ENCODE measurements at places on chromosomes 7 and 10. TPM values are rescaled to one million over a fixed set of nuclear protein-coding genes. Genes with fewer than 3 reads are reported as not detected.

The AASS gene
- total RNA-seq: 30.3 TPM

The ZPBP gene
- total RNA-seq: not detected

The AGAP5 gene
- total RNA-seq: 4.1 TPM

The PLAC9 gene
- total RNA-seq: 15.5 TPM

The STAM gene
- total RNA-seq: 28.4 TPM

The DOCK1 gene
- total RNA-seq: 86.0 TPM

The ABCB1 gene
- total RNA-seq: 10.5 TPM

The TSC22D4 gene
- 35.6 TPM for total RNA-seq

The OR6B1 gene
- not detected for total RNA-seq

The SKIDA1 gene
- total RNA-seq: 0.99 TPM

The ADRA2A gene
- not detected for total RNA-seq

The HSPA12A gene
- total RNA-seq: 9.0 TPM

The FRAT2 gene
- 5.8 TPM for total RNA-seq

The PALS2 gene
- total RNA-seq: 27.6 TPM

The SLIT1 gene
- under 0.01 TPM for total RNA-seq

The AMZ1 gene
- total RNA-seq: 1.3 TPM

The SCIN gene
- under 0.01 TPM for total RNA-seq

The CAMK2B gene
- total RNA-seq: 0.15 TPM

The CALHM3 gene
- not detected for total RNA-seq

The BAZ1B gene
- total RNA-seq: 50.4 TPM

The WNT8B gene
- not detected for total RNA-seq

The SFRP4 gene
- total RNA-seq: 1.7 TPM

The SFRP5 gene
- total RNA-seq: not detected

The NKX1-2 gene
- under 0.01 TPM for total RNA-seq

The CYP26C1 gene
- not detected for total RNA-seq

The CFAP43 gene
- total RNA-seq: 0.15 TPM

The UTF1 gene
- total RNA-seq: not detected

The FEZF1 gene
- total RNA-seq: not detected

The UCMA gene
- total RNA-seq: not detected

The CPVL gene
- total RNA-seq: 0.66 TPM

The UBE2D4 gene
- 8.0 TPM for total RNA-seq

The VSTM4 gene
- total RNA-seq: 8.7 TPM

The CPA2 gene
- not detected for total RNA-seq

The CRPPA gene
- 1.2 TPM for total RNA-seq

The EBF3 gene
- total RNA-seq: 16.5 TPM

The HOXA10 gene
- 0.15 TPM for total RNA-seq

The CBLL1 gene
- 22.4 TPM for total RNA-seq

The SPOCK2 gene
- 0.83 TPM for total RNA-seq

The PLXNA4 gene
- total RNA-seq: 3.6 TPM

The CTNNA3 gene
- not detected for total RNA-seq

The CFAP69 gene
- total RNA-seq: 5.5 TPM

The HILPDA gene
- 19.0 TPM for total RNA-seq

The ACTA2 gene
- 85.4 TPM for total RNA-seq

The SRRM3 gene
- total RNA-seq: 2.8 TPM

The COBL gene
- under 0.01 TPM for total RNA-seq

The PRSS37 gene
- total RNA-seq: not detected

The GIMAP1 gene
- total RNA-seq: not detected

The TWIST1 gene
- total RNA-seq: 118 TPM

Measured in smooth muscle cell of trachea (primary cell).